ENCODE measurements at places on chromosomes 1 and 21.

DNA sequence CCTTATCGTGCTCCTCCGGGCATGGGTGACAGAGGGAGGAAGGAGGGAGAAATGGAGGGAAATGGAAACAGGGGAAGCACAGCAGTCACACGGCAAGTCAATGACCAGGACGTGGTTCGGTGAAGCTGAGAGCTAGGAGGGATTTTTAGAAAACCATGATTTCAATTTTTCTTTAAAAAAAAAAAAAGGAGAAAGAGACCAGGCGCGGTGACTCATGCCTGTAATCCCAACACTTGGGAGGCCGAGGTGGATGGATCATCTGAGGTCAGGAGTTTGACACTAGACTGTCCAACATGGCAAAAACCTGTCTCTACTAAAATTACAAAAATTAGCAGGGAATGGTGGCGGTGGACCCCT, 776 bp upstream of the TNFRSF9 start:
- DNase-seq = no peak

DNA sequence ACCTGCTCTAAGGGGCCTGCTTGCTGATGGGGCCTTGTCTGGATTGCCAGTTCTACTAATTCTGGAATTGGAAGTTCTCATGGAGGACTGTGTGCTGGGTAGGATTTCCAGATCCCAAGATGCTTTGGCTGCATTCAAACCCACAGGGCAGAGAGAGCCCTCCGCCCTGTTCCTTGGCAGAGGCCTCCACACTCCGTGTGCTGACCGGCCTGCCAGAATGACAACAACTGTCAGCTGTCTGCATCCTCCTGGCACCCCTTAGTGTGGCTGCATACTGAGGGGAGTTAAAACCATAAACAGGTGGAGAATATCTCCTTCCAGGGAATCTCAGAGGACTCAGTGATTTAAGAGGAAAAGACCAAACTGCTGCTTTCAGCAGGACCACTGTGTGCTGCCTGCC, 60.7 kb downstream of the ADARB1 start:
- DNase-seq = no peak

DNA sequence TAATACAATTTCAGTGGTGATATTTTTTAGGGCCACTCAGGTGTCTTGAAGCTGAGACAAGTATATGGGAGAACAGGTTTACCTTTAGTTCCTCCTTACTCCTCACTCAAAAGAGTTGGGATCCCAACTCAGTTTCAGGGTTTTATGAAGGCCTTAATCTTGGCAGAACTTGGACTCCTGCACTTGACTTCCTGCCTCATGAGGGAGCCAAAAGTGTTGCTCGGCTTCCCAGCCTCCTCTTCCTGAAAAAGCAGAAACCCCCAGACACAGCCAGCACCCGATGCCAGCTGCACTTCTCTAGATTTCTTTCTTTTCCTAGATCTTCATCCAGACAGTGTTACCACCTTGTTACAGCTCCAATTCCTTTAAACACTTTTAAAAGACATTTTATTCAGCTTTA, 70.8 kb upstream of the TMPRSS2 start:
- no peak for DNase-seq

GRCh38 chr1:106268070-106268469, 788.4 kb upstream of the PRMT6 start:
- DNase-seq = no peak

DNA sequence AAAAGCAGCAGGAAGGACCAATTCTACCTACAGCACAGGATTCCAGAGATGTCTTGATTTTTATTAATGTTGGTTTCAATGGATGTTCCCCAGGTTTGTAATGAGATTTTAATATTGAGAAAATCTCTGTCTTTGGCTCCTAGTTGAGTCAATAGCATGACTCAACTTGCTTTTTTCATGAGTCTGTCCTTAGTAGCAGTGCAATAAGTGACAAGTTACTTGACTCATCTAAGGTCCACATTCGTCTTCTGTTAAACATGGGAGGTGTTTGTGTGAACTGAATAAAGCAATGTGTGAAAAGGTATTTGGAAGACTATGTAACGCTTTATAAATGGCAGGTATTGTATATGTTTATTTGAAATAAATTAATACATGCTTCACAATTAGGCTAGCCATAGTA, 645.0 kb upstream of the PTBP2 start:
- no peak for DNase-seq

GRCh38 chr21:43342301-43342881, 84.5 kb downstream of the SIK1 start:
- DNase-seq = no peak

DNA sequence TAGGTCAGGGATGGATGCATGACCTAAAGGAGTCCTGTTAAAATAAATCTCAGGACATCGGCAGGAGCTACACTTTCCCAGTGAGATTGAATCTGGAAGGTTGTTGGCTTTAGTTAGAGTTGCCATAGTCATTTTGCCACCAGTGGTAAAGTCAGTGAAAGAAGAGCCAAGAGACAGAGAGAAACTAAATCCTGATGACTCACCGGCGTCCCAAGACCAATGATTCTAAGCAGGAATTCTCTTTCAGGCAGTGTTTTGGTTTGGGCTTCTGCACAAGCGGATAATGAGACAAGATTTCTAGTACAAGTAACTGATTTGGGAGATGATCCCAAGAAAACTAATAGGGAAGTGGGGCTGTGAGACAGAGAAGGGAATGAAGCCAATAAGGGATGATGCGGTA, 88.8 kb upstream of the ETS2 start:
- no peak for DNase-seq

DNA sequence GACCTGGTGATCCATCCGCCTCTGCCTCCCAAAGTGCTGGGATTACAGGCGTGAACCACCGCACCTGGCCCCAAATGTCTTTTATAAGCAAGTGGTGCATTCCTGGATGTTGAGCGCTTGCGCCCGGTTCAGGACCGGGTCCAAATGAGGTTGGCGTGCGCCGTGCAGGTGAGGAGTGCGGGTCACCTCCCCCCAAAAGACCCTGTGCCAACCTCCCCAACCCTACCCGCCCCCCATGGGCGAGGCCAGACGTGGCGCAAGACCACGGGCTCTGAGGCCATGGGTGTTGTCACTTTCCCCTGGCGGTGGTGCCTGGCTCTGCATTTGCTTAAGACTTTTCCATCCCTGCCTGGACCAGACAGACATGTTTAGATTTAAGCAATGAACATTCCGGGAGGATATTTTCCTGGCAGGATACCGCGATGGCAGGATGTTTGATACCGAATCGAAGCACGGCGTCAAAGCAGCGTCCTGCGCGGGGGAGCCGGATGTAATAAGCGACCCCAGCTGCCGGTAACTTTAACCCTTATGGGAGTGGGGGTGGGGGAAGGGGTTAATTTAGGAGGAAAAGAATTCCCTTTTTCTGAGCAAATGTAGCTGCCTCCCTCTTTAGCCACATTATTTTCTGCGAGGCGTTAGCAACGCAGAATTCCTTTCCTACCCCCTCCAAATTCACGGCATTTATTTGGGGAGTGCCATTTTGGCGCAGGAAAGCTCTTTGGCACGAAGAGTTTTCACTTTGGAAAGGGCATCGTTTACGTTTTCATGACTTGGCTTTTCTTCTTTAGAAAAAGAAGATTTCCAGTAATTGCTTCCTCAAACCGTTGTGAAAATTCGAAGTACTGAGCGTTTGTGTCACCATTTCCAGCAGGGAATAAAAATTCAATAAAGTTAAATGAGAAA, 27.8 kb upstream of the RNF187 start:
- no peak for DNase-seq

All from stimulated activated CD8-positive, alpha-beta memory T cell treated with anti-CD3 and anti-CD28 coated beads, Interleukin-7, amount 100 ng/mL, for 48 hours (primary cell).